ENCODE measurements at places on chromosomes 4 and X.

GRCh38 chr4:80202741-80203553, 5.6 kb downstream of the PRDM8 start:
- no peak for DNase-seq

DNA sequence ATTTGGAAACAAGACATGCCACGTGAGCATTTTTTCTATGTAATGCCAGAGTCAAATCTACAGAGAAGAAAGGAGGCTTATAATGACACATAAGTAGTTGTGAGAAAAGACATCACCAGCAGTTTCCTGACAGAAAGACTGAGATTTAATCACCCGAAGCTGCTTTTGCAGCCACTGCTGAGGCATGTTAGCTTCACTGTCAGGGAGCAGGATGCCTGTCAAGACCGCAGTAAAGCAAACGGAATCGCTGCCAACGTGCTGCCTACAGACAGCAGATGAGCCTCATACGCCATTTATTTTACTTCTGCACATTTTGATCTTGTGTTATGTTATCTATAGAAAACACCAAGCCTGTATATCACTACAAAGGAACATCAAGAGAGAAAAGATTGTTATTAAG, 68.7 kb upstream of the NDST3 start:
- no peak for DNase-seq

- no peak for DNase-seq
Measured at GRCh38 chrX:2504706-2505332, 4.0 kb upstream of the DHRSX start.

- no peak for DNase-seq
Measured at GRCh38 chr4:81314196-81314896, 99.3 kb upstream of the PRKG2 start.

GRCh38 chr4:146191766-146192458, 16.4 kb downstream of the LSM6 start:
- DNase-seq, result no peak

GRCh38 chrX:154720067-154720466, 30.8 kb downstream of the GAB3 start:
- no peak for DNase-seq

- DNase-seq, result no peak
Measured at GRCh38 chr4:171235521-171235920, 577.7 kb upstream of the GALNTL6 start.

DNA sequence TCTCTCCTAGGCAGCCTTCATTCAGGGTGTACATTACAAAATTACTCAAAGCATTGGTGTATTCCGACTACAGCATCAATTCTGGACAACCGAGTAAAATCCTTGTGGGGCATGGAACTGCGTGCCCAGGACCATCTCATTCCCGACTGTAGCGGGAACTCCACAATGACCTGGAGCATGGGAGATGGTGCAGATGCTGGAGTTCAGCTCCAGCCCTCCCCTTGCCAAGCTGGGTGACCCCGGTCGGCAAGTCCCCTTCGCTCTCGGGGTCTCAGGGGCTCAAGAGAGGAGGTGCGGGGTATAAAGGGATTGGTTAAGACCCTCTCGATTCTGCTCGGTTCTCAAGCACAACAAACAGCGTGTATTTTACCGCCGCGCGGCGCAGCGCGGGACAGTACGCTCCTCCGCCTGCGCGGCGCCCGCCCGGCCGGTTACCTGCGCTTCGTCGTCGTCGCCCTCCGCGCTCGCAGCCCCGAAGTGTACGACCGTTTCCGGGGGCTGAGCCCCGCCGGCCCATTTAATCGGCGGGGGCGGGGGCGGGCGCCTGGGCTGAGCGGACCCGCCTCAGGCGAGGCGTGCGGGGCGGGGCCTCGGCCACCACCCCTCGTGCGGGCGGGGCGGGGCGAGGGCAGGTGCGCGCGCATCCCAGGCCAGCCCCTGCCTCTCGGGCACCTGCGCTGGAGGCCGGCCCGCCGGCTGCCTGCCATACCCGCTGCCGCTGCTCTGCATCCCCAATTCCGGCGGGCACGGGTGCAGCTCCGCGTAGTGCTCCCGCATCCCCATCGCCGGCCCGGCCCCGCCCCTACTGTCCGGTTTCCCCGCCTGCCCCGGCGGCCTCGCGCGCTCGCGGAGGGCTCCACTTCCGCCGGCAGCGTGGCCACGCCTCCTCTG, at the start of gene G6PD:
Gene G6PD, minus strand, starts transcription at position 493 of the 891 bp plus-strand sequence. CDS start 691 bp downstream, outside the sequence.
- peak; percentile 66 for DNase-seq

- no peak for DNase-seq
Measured at GRCh38 chrX:69616457-69617203, 717 bp downstream of the EDA start.

GRCh38 chrX:136810493-136810892, 29.8 kb upstream of the ARHGEF6 start:
- no peak for DNase-seq

- no peak for DNase-seq
Measured at GRCh38 chrX:72609313-72609712, 36.7 kb upstream of the HDAC8 start.

DNA sequence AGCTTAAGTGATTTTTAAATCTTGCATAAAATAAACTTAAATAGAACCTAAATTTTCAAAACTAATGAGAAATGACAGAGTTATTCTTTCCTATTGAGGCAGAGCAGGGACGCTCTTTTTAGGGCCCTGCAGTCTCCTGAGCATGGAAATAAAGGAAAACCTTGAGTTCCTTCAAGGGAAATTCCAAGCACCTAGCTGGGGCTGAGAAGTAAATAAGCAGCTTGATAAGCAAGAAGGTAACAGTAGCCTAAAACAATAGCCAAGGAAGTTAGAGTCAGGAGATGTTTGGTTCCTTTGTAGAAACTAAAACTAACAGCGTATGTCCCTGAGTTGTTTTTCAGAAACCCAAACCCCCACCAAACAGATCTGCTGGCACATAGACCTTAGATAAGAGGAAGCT, 174.6 kb downstream of the COL25A1 start:
- no peak for DNase-seq

DNA sequence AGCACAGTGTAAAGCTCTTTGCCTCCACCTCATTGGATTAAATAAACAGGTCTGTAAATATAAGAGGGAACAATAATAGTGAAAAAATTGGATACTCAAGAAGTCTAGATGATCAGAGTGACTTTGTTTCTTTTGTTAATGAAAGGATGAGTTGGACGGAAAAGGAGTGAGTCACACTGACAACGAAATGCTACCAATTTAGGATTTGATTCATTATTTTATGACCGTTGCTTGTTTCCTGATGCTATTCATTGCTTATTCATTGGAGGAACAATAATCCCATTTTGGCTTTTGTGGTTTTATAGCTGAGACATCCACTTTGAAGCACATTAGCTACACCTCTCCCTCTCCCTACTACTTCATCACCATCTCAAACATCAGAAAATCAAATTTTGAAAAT, 74.4 kb upstream of the DYNLT3 start:
- DNase-seq, result no peak

All from stimulated activated CD8-positive, alpha-beta memory T cell treated with anti-CD3 and anti-CD28 coated beads, Interleukin-2, amount 100 ng/mL, for 1 hour (primary cell).